ENCODE measurements at places on chromosomes 2 and 18.

- DNase-seq: no peak
Observed at GRCh38 chr2:96150791-96151594, 5.8 kb upstream of the DUSP2 start.

DNA sequence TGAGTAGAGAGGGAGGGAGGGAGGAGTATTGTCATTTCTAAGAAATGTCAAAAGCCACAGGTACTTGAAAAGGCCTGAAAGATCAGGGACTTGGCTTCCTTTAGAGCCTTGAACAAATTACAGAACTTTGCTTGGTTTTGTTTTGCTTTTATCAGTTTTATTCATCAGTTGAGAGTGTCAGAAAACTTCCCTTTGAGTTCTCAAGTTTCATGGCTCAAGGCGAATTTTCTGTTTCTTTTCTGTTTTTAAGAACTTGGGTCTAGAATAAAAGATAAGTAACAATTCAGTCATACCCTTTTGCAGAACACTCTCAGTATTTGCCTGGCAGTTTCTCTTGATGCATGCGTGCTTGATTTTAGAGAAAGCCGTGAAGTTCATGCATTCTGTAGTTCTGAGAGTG, 531.9 kb downstream of the PARD3B start:
- DNase-seq: no peak

DNA sequence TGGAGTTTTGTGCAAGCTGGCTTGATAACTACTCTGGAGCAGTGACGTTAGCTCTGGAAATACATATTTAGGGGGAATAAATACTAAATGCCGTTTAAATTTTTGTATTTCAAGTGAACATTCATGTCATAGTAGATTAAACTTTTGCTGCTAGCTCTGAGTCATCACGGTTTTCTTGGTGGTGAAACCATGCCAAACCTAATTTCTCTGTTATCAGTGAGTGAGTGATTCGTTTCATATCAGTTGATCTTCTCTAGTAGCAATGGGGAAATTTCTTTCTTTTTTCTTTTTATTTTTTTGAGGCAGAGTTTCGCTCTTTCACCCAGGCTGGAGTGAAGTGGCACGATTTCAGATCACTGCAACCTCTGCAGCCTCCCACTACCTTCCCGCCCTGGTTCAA, 211.1 kb downstream of the PTPRM start:
- DNase-seq: no peak

GRCh38 chr2:235048549-235048948, 96.7 kb downstream of the SH3BP4 start:
- DNase-seq: no peak

DNA sequence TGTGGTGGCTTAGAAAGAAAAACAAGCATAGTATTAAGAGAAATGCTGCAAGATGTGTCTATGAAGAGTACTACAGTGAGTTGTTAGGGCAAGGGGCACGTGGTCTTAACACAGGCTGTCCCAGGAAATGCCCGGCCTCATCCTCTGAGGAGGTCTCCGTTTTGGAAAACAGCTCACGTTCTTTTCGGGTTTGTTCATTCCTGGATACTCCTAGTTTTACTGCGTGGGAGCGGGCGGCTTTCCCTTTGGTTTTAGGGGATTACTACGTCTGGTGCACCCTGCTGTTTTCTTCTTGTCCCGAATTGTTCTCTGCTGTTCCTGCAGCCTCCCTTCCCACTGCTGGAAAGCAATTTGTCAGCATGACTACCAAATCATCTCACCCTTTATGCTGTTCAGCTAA, 55.5 kb upstream of the RAB6D start:
- no peak for DNase-seq

DNA sequence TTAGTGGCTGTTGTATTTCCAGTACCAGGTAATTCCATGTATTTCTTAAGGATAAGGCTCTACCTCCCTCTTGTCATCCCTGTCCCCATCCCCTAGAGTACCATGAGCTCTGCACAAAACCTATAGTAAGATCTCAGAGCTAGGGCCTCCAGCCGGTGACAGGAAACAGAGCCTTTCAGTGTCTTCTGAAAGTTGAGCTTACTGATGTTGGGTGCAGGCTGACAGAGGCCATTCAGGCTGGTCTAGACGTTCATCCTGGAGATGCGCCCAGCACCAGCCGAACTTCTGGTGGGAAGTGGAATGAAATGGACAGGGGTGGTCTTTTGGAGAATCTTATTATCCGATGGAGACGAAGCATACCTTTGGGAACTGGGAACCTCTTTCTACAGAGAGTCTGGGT, 16.7 kb upstream of the LYPD6B start:
- DNase-seq: no peak

DNA sequence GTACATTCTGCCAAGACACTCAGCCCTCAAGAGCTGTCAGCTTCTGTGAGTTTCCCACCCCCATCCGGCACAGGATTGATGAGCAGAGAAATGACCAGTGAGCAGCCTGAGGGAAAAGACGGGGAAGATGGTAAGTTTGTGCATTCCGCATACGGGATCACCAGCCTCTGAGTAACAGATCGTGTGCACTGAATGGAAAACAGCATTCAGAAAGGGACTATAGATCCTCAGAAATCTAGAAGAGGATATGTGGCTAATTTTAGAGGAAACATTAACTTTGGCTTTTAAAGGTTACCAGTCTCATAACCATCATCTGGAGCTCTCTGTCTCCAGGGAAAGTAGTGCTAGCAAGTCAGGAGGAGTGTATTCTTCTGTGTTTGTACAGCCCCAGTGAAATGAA, 326.0 kb downstream of the TGIF1 start:
- no peak for DNase-seq

GRCh38 chr18:43049021-43049420, 66.5 kb downstream of the RIT2 start:
- no peak for DNase-seq

GRCh38 chr2:196249860-196250259, 78.5 kb upstream of the STK17B start:
- DNase-seq: no peak

DNA sequence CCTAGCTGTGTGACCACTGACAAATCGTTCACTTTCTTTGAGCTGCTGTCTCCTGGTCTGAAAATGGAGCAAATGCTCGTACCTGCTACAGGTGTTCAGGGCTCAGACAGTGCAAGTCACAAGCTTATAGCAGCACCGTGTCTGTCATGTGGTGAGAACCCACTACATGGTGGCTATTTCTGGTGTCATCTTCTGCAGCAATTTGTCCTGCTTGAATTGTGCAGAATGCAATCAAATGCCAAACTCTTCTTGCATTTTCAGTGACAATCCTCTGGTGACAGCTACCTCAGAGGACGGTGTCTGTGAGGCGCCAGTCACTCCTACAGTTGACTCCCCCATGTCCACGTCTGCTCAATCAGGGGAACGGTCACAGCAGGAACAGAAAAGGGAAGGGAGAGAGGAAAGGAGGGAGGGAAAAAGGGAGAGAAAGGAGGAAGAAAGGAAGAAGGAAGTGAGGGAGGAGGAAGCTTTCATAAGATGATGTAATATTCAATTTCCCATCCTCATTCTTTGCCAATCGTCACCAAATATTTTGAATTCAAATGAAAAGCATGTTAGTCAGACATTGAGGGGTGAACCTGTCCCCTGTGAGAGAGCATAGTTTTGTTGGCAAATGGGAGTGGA, 122.2 kb downstream of the BCL2 start:
- no peak for DNase-seq

All from BE2C (cell line).